Stimulated activated CD8-positive, alpha-beta memory T cell treated with anti-CD3 and anti-CD28 coated beads, Interleukin-12 subunit alpha, Interleukin-12 subunit beta, amount 100 ng/mL, for 4 hours (primary cell): ENCODE measurements at places on chromosomes 2 and 18.

DNA sequence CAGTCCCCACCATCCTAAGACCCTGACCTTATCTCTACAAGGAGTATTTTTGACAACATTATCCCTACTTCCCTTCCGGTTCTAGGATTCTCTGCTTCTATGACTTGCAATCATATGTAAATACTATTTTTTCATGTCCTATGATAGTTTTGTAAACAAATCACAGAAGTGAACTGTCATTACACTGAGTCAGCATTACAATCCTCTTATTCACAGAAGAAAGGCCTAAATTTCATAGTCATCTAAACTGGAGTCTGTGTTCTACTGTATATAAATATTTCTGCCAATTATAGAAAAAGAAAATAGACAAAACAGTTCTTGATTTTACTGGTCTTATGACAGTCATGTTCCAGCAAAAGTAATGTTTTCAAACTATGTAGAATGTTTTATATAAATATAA lies 265.1 kb downstream of the NCKAP5 start:
- no peak for DNase-seq

DNA sequence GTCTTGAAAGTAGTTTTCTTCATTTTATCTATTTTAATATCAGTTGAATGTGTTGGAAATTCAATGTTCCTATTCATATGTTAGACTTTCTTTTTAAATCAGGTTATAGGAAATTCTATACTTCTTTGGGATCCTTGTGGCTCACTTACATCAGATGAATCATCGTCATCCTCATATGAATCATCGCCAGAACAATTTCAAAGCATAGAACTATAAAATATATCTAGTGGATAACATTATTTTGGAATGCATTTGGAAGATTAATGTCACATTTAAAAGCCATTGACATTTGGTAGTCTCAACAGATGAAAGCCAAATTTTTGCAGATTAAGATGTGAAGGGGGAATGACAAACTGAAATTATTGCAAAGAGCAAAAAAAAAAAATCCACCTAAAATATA lies 94.1 kb downstream of the FAM161A start:
- no peak for DNase-seq

DNA sequence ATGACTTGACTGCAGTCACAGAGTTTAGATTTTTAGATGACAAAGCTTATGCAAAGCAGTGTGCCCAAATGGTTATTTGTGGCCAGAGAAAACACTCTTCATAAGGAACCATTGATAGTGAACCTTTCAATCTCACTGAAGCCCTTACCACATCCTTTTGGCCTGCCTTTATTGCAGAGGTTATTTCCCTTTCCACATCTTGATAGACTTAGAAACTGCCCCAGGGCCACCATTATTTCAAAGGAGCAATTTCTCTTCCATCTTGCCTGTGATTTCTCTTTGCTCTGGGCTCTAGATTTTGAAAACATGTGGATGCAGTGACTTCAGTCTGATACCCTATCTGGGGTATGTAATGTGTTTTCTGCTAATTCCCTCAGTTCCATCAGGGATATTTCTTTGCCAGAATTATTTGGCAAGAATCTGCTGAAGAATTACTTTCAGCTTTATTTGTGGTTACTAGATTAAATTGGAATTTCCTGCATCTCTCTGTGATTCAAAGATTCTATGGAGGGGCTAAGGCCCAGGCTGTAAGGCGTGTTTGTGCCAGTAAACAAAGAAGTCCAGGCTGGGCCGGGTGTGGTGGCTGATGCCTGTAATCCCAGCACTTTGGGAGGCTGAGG lies 51.0 kb downstream of the MOGAT1 start:
- no peak for DNase-seq

DNA sequence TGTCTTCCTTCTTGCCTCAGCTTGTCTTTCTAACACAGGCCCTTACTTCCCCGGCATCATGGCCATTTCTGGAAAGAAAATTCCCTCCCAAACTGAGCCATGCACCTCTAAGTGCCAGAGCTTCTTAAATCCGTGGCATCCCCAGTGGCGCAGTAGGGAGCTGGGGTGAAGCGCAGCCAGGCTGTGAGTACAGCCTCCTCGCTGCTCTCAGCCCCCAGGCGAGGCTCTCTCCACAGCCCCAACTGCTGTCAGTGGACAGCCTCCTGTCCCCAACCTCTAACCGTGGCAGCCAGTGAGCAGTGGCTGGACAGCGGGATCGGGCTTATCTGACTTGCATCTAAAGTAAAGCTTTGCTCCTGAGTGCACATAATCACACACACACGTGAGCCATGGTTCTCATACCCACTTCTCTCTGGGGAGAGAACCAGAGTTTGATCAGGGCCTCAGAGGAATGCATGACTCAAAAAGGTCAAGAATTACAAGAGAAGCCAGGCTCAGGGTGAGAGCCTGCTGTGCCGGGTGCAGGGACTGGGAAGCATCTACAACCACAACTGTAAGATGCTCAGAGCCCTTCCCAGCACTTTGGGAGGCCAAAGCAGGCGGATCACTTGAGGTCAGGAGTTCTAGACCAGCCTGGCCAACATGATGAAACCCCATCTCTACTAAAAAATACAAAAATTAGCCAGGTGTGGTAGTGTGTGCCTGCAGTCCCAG lies 50.7 kb downstream of the SFXN5 start:
- no peak for DNase-seq

DNA sequence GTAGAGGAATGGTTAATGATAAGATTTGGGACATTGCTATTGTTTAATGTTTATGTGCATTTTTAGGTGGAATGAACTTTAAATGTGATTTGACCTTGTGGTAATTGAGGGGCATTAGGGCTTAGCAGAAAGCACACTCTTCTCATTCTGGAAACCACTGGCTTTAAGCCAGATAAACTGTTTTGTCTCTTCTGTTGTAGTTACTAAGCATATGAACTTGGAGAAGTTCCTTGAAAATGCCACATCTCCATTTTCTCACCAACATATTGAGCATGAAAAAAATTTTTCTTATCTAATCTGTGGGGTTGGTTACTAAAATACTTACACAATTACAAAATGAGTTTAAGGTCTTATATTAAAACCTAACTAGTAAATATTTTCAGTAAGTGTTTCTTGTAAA lies 70.8 kb upstream of the FSHR start:
- DNase-seq, result no peak

DNA sequence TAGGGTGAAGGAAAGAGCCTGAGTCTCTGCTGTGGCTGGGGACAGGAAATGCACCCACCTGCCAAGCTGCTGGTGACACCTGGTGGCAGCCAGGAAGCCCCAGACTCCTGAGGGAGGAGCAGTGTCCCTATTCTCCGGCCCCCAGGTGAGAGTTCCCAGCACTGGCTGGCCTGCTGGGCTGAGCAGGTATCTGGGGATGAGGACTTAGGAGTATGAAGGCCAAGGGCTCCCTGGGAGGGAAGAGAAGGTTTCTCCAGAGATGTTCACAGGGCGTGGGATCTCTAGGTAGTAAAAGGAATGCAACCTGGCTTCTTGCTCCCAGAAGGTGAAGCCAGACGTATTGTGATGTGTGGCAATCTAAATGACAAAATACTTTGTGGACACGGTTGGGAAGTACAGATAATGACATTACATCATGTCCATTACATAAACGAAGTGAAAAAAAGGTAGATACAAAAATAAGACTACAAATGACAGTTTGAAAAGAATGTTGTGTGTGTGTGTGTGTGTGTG lies 75.8 kb upstream of the SLC1A4 start:
- DNase-seq, result no peak

- DNase-seq, result no peak
Measured at GRCh38 chr2:7127156-7127555, 209.9 kb downstream of the RNF144A start.

DNA sequence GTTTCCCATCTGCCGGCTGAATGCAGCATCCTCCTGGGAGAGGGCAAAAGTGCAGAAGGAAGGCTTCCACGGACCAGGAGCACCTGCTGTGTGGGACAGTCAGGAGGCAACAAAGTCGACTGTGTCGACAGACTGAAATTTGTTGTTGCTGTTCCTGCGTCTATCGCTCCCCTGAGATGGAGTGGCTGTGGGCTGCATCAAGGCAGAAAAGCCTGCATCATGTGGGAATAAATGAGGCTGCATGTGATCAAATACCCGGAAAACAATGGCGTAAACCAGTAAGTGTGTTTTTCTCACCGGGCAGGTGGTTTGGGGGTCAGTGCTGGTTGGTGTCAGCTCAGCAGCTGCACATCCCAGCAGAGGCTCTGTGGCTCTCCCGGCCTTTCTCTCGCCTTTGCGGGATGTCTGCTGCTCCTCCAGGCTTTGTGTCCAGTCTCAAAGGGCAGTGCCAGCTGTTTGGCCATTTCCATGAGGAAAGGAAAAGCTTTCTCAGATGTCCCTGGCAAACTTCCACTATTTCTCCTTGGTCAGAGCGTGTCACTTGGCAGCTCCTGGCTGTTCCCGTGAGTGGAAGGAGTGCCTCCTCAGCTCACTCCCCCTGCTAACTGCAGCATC lies 262.4 kb downstream of the NDUFA10 start:
- no peak for DNase-seq

DNA sequence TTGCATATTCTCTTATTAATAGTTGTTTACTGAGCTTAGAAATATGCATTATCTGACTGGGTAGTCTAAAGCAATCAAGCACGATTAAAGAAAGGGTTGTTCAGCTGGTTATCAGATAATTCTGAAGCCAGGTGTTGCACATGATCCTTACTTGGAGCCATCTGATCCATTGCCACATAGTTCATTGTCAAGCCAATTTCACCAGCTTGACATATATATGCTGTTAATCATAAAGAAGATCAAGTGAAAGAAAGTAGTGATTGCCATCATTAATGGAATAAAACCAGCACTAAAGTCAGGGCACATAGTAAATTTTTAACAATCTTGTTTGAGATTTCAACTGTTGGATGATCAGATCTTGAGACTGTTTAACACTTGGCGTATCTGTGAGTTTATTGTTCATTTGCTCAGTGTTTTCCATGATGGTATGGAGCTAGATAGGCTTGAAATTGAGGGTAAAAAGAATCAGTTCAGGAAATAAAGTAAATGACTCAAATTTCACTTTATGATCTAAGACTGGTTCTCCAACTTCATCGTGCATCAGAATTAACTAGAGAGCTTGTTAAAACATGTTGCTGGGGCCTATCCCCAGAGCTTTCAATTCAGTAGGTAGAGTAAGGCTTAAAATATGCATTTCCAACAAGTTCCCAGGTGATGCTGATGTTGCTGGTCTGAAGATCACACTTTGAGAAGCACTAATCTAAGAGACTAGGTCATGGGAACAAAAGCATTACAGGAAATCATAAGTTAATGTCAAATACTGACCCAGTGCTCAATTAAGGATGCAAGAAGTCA lies 539.6 kb downstream of the SATB2 start:
- no peak for DNase-seq

DNA sequence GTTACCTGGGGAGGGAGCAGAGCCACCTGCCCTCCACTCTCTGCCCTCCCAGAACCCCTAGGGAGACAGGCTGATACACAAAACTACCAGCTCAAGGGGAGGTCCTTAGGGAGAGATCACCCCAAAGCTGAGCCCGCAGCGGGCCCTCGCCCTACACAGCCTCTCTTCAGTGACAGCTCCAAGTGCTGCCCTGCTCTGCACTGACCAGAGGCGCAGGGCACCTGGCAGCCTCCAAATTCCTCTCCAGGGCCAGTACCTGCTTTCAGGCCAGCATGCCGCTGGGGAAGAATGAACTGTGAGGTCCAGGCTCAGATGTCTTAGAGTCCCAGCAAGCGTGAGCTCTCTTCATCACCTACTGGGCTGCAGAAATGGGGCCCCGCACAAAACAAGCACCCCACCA lies 11.3 kb upstream of the SH3BP4 start:
- DNase-seq, result no peak

- DNase-seq, result no peak
Measured at GRCh38 chr2:119202610-119203310, 20.9 kb upstream of the STEAP3 start.

DNA sequence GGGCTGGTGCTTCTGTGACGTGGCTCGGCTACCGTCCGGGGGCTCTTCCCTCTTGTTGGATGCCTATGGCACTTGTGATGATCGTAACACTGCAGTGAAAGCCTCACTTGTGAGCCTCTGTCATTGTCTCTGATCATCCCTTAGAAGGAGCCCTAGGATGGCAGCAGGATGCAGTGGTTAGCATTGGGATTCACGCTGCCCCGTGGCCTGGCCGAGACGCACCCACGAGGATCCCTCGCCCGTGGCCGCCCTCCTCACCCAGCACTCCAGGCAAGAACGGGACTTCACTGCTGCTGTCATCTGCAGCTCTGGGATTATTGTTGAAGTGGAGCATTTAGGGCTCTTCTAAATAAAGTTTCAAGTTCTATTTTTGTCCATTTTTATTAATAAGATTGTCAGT lies 46.8 kb upstream of the CTDP1 start:
- no peak for DNase-seq

GRCh38 chr2:31812051-31812798 lies 198.6 kb downstream of the MEMO1 start:
- no peak for DNase-seq

GRCh38 chr18:24388957-24389356 lies 8.7 kb downstream of the OSBPL1A start:
- DNase-seq, result no peak

GRCh38 chr2:232999354-232999753 lies 13.7 kb downstream of the NGEF start:
- DNase-seq, result no peak

- DNase-seq, result no peak
Measured at GRCh38 chr2:118554616-118555015, 292.8 kb downstream of the EN1 start.

DNA sequence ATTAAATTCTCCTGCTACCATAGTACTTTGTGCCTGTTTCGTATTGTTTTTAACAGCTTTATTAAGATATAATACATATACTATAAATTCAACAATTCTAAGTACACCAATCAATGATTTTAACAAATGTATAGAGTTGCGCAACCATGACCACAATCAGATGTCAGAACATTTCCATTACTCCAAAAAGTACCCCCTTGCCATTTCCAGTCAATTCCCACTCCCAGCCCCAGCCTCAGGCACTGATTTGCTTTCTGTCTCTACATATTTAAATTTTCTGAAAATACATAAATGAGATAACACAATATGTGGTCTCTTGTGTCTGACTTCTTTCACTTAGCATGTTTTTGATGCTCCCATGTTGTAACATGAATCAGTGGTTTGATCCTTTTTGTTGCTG lies 193.9 kb downstream of the FIGN start:
- no peak for DNase-seq

DNA sequence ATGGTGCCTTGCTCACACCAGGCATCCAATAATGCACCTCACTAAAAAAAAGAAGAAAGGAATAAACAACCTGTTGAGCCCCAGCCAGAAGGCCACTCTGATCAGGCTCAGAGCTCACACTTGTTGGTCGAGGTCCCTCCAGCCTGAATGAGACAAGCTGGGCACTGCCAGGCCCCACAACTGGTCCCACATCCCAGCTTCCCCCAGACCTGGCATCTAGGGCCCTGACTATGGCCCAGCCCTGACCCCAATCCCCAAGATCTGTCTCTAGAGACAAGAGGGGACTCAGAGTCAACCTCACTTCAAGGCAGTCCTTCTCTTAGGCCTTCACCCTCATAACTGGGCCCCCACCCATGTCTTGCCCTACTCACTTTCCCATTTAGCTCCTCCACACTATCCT lies 22.4 kb downstream of the TEX51 start:
- DNase-seq, result no peak

- no peak for DNase-seq
Measured at GRCh38 chr2:110115291-110116032, at the start of gene MALL. Gene MALL (minus strand): TSS chr2:110115822. CDS start chr2:110115792, 30 bp downstream.

GRCh38 chr2:9002637-9003365 lies 683 bp downstream of the MBOAT2 start:
- DNase-seq, result peak; percentile 0
